ENCODE measurements at places on chromosomes 7 and 10.

DNA sequence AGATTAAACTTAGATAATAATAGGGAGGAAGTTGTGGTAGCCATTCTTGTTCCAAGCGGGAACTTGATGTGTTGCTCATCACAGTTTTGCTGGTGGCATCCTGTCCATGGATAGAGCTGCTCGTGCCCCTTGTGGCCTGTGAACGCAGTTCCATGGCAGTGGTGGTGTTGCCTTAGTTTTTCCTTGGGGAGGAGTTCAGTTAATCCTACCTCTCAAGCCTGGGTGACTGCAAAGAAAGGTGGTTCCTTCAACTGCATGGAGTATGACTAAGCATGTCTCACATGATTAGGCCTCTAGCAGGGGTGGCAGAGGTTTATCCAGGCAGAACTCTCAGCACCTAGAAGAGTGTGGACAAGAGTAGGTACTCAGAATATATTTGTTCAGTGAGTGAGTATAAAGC, 99.7 kb downstream of the MAPK8 start:
- no peak for DNase-seq

DNA sequence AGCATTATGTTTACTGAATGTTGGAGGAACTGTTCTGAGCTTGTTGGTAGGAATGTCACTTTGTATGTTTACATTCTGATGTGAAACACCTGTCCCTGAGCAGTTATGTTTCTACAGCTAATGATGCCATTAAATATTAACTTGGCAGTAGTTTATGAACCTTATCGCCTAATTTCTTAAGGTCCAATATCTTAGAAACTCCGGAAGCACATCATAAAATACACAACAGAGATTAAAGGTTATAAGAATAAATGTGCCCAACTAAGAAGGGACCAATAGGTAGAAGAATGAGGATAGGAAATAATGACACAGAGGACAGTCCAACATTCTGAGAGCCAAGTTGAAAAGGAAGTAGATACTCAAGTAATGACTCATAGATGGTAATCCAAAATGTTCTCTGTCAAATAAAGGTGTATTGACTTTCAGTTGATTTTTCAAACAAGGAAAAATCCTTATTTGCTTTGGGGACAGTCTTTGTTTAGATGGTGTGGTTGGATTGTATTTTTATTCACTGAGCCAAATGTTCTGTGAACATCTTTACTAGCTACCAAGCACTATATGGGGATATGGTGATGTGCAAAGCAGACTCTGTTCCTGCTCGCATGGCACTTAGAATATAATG, 31.9 kb downstream of the LCOR start:
- no peak for DNase-seq

DNA sequence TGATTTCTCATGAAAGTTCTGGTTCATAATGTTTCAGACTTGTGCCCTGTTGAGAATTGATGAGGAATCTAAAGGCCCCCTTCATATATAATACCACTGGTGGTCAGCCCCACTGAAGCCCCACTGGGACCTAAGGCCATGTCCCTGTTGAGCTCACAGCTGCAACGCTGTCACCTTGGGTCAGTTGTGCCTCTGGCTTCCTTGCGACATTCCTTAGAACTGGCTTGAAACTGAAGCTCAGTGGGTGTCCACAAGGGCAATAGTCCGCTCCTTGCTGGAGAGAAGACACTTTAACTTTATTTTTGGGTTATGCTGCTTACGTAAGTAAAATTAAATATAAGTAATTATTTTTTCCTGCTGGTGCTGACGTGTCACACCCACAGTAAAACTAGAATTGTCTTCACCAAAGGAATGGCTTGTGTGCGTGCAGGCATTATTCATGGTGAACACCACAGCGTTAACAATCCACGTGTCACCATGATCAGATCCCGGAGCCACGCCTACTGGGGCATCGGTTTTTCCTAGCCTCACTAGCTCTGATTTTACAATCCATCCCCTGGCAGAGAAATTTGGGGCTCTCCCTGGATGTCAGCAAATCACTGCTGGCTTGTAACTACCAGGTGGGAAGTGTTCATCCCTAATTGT, 66.5 kb downstream of the BICC1 start:
- DNase-seq = no peak

- no peak for DNase-seq
Observed at GRCh38 chr7:130954918-130955564, 221.0 kb upstream of the KLF14 start.

DNA sequence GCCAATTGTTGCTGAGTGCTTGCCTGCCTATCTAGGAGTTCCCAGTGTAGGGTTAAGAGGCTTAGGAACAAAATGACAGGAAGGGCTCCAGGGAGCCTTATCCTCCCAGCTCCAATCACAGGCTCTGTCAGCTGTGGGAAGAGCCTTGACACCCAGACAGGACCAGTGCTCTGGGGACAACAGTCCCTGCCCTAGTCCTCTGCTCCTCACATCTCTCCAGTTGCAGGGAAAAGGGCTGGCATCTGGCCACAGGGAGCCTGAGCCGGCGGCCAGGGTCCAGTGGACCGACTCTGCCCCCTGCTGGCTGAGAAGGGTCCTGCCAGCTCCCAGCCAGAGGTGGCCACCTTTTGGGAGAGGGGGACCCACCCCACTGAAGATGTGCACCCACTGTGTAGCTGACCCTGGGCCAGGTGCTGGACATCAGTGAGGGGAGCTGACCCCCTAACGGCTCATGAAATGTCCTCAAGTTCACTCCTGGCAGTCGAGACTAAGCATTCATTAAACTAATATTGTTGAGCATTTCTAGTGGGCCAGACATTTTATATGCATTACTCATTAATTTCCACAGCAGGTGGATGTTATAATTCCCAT, 17.6 kb downstream of the DNAJB12 start:
- DNase-seq = peak; percentile 31

- DNase-seq = no peak
Observed at GRCh38 chr10:126263006-126263676, 125.1 kb downstream of the ADAM12 start.

- DNase-seq = no peak
Observed at GRCh38 chr7:78420001-78420400, 621.4 kb downstream of the PHTF2 start.

DNA sequence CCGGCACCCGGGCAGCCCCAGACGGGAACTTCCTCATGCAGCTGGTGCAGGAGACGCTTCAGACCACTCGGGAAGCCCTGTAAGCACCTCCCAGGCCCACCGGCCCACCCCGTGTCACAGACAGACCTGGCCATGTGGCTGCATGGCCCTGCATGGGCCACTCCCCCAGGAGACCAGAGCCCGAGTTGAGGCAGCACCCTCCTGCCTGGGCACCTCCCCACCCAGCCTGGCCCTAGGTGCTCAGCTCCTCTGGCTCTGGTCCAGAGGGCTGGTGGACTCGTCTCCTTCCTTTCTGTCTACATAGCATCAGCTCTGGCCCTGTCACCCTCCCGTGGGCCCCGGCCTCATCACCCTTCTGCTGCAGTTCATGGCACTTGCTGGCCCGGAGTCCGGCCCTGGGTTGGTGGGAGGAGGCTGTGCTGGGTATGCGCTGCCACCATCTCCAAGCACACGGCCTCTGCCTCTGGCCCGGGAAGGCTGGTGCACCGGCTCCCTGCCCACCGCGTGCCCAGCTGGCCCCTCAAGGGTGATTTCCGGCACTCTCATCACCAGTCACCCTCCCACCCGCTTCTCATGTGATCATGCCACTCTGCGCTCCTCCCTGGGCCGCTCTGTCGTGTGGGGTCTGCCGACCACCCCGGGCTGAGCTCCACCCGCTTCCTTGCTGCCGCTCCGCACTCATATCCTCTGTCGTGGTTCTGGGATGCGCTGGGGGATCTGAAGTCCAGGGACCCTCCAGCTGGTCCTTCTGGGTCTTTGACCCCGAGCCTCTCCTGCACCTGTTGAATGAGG, 53.1 kb upstream of the DPYSL4 start:
- no peak for DNase-seq

DNA sequence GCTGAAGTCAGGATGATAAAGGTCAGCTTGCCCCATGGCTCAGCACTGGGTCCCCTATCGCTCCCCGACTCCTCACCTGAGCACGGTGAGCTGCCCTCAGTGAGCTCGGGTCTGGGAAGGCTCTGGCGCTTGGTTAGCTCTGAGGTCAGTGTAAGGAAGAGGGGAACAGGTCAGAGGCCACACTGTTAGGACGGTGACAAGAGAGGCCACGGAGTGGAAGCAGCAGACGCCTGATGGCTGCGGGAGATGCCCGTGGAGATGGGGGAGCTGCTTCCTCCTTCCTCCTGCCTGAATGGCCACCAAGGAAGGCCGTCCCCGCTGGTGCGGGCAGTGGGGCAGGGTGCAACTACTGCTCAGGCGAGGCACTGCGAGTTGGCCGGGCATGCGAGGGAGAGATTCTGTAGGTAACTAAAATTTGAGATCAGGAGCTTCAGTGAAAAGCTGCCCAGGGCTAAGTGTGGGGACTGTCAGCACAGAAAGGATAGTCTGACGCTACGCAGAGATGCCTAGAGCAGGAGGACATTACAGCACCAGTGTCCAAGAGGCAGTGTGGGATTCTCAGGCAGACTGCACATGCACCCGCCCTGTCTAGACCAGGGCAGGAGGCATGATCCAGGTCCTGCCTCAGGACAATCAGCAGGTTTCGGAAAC, 231.3 kb upstream of the GRB10 start:
- no peak for DNase-seq

DNA sequence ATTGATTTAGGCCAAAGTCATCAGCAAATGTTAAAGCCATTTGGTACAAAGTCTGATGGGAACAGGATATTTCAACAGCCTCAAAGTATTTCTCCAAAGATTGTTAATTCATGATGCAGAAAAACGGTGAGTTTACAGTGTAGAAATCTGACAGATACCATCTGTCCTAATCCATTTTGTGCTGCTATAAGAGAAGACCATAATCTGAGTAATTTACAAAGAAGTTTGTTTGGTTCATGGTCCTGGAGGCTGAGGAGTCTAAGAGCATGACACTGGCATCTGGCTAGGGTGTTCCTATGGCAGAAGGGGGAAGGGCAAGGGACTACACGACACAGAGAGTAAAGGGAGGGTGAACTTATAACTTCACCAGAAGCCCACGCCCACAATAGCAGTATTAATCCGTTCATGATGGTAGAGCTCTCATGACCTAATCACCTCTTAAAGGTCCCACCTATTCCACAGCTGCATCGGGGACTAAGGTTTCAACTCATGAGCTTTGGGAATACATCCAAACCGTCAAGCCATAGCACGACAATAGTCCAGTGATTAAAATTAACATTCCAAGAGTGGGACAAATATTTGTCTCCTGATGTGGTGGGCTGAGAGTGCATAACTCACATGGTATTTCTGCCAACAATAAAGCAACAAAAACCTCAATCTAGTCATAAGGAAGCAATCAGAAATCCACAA, 298.6 kb upstream of the AKR1E2 start:
- DNase-seq = no peak

DNA sequence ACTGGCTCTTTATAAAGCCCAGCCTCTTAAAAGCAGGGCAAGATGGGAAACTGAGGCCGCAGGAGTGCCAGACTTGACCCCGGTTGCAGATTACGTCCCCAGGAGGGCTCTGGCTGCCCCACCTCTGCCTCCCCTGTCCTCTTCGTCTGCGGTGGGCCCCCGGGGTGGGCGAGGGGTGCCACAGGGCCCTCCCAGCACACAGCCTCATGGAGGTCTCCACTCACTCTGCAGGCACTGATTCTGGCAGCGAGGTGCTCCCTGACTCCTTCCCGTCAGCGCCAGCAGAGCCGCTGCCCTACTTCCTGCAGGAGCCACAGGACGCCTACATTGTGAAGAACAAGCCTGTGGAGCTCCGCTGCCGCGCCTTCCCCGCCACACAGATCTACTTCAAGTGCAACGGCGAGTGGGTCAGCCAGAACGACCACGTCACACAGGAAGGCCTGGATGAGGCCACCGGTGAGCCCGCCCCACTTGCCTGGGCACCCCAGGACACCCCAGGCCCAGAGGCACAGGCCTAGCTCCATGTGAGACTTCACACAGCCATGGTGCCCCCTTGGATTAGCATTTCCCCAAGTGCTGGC, 39.4 kb upstream of the SLC29A3 start:
- no peak for DNase-seq

DNA sequence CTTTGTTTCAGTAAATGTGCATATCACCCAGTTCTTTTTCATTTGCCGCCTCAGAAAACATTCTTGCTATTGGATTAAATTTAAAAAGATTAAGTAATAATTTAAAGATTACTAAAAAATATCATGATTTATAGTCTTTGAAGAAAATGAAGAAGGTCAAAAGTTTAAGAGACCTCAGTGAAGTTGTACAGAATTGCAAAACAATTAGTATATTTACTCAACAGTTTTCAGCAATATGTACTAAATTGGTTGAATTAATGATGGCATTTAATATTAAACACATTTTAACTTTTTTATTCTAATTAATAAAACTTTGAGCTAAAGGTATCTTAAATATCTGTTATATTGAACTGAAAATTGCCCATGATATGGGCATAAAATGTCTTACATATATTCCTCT, 49.9 kb upstream of the KLF6 start:
- no peak for DNase-seq

- DNase-seq = no peak
Observed at GRCh38 chr10:35040760-35041501, 49.2 kb downstream of the CUL2 start.

GRCh38 chr10:72263613-72264241, 10.0 kb upstream of the DDIT4 start:
- DNase-seq = no peak

DNA sequence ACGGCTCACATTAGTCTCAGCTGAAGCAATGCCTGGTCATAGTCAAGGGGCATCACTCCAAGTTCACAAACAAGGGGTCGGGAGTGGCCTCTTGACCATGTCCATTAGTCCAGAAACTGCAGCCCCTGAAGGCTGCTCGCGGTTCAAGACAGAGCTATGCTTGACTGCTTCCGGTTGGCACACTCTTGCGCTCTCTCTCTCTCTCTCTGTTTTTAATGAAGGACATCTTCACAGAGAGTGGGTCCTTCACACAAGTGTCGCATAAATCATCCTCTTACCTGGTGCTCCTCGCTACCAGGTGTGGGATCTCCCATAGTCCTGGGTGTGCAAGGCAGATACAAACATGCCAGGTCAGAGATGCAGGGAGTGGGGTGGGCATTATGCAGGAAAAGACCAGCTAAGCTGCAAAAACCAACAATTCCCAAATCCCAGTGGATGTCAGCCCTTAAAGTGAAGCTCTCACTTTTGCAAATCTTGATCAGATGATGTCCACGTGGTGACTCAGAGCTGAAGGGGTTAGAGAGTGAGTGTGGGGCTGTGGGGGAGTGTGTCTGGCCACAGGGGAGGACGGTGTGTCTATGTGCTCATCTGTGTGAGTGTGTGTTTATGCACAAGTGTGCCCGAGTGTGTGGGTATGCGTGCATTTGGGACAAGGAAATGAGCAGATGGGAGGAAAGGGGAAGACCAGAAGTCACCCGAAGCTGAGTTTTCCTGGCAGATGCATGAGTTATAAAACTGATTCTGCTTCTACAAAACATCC, 83.7 kb upstream of the PPP2R2D start:
- DNase-seq = no peak

GRCh38 chr10:37713642-37714041, 143.8 kb downstream of the ZNF248 start:
- no peak for DNase-seq

GRCh38 chr10:80177781-80178636, 27.3 kb downstream of the ANXA11 start:
- no peak for DNase-seq

DNA sequence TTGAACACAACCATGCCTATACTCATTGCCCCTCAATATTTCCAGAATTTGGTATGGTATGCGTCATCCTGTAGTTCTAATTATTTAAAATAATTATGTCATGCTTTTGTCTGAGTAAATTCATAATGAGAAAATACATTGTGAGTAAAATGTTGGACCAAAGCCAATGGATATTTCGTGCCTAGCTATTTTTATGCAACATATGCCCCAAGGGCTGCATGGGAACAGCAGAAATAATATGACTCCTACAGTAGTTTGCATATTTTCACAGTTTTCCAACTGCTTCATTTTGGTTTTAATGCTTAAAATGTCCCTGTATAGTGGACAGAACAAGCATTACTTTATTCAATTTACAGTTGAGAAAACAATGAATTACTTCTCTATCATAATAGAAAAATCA, 1115.6 kb upstream of the GHITM start:
- DNase-seq = no peak

All from D721Med (cell line).